ENCODE measurements at places on chromosomes 4 and X.

DNA sequence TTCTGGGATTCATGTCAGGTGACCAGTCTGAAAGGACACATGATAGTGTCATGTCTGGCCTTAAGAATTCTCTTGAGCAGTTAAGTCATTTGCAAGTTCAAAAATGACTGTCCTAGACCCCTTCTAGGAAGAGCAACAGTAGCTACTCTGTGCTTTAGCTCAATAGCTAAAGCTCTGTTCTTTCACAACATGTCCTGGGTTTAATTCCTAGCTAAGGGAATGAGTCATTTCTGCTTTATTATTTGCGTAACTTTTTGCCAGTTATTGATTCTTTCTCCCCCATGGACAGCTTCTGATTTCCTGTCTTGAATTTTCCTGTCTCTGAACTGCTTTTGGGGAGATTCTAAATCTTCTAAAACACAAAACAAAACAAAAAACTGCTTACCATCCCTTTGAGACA lies 1055.8 kb upstream of the DIAPH2 start:
- no peak for DNase-seq

DNA sequence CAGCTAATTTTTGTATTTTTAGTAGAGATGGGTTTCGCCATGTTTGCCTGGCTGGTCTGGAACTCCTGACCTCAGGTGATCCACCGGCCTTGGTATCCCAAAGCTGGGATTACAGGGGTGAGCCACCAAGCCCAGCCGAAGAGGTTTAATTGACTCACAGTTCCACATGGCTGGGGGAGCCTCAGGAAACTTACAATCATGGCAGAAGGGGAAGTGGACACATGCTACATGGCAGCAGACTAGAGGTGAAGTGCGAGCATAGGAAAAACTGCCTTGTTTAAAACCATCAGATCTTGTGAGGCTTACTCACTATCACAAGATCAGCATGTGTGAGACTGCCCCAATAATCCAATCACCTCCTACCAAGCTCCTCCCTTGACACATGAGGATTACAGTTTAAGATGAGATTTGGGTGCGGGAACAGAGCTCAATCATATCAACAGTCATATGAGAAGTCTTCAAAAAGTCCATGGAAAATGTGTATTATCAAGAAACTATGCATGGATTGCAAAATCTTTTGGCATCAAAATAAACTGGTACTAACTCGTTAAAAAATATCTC lies 25.8 kb upstream of the RPL39 start:
- DNase-seq: no peak

GRCh38 chr4:40448875-40449274 lies 113.7 kb downstream of the CHRNA9 start:
- DNase-seq: no peak

GRCh38 chrX:153226344-153227185 lies 47.5 kb downstream of the MAGEA1 start:
- peak; percentile 89 for DNase-seq

GRCh38 chr4:77449171-77449570 lies 156.4 kb upstream of the CXCL13 start:
- DNase-seq: no peak

GRCh38 chr4:184632842-184633241 lies 16.4 kb downstream of the CASP3 start:
- no peak for DNase-seq

- DNase-seq: no peak
Observed at GRCh38 chr4:16334601-16335000, 108.3 kb upstream of the TAPT1 start.

DNA sequence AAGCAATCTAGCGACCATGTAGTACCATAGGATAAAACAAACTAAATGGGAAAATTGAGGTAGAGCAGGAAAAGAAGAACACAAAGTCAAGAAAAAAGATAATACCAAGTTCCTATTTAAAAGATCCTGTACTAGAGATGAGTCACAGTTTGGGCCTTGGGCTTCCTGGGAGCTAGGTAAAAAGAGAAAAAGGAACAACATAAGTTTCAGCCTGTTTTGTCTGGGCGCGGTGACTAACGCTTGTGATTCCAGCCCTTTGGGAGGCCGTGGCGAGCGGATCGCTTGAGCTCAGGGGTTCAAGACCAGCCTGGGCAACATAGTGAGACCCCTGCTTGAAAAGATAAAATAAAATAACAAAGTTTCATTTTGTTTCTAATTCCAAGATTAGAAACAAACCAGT lies 14.0 kb upstream of the TMEM156 start:
- DNase-seq: peak; percentile 83

GRCh38 chr4:45453258-45453853 lies 670.5 kb downstream of the GABRG1 start:
- peak; percentile 18 for DNase-seq

DNA sequence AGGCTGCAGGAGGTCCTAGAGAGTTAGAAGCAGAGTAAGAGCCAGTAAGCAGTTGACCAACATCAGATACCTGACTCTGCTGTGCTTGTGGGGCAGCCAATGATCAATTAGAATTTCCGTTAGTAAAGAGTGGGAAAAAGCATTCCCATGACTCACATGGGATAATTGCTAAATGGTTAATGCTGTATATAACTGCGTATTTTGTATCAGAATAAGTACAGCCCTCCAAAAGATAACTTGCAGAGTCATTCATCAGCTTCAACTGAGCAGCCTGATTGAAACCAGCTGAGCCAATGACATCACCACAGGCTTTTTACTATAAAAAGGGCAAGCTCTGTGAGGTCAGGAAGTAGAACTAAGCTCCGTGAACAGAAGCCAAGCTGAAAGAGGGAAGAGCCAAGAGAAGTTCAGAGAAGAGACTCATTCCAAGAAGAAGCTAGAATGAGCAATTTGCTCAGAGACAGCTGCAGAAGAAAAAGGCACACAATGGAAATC lies 67.9 kb downstream of the PPP3CA start:
- DNase-seq: no peak

DNA sequence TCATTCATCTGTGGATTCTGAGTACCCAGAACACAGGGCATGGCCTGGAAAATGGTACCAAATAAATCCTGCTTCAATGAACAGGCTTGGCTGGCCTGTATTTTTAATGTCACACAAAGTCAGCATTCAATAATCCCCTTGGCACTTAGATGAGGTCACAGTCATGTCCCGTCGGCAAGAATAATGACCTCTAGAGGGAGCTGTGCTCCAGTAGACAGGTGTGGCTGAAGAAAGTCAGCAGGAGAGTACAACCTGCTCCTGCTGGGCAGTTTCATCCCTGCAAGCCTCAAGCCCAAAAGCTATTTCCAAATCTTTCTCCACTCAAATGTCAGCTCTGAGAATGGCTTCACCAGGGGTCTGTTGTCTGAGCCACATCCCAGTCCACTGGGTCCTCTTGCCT lies 404.0 kb upstream of the F9 start:
- DNase-seq: no peak

GRCh38 chr4:126890994-126891393 lies 741.8 kb upstream of the INTU start:
- no peak for DNase-seq

DNA sequence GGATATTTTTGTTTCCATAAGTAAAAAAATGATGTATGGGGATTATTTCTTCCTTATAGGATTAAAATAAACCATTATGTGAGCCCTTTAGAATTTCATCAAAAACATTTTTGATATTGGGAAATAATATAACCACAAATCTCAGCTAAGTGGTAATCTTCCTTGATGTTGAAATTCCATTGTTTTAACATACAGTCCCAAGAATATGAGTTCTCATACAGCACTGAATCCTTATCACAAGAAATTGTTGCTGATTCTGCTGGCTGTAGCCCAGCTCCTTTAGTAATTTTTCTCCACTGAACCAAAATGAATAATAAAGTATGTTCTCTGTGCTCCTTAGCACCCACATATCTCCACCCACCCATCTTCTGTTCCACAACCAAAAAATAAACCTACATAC lies 41.9 kb upstream of the FAM47B start:
- DNase-seq: no peak

GRCh38 chr4:167028976-167029375 lies 205.3 kb downstream of the SPOCK3 start:
- DNase-seq: no peak

DNA sequence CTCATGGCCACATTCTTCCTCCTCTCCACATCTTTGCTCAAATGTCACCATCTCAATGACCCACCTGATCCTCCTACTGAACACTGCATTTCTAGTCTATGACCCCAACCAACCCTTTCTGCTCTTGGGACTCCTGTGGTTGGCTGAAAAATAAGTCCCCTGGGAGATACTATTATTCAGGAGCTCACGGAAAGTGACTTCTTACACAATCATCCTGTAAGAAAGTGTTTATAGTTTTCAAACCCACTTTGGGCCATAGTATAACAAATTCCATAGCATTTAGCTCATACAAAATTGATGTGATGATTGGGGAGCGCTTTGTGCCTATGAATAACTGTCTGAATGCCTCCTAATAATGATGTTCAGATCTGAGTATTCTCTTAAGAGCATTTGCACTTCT lies 161.4 kb upstream of the HS3ST1 start:
- no peak for DNase-seq

GRCh38 chr4:29262986-29263385 lies 1457.2 kb upstream of the PCDH7 start:
- DNase-seq: no peak

- DNase-seq: no peak
Observed at GRCh38 chr4:173457893-173458292, 59.0 kb upstream of the SCRG1 start.

GRCh38 chr4:8523175-8523574 lies 57.0 kb upstream of the GPR78 start:
- no peak for DNase-seq

GRCh38 chrX:38371641-38372040 lies 19.2 kb downstream of the OTC start:
- no peak for DNase-seq
